ENCODE measurements at places on chromosomes 12 and 14. TPM values are rescaled to one million over a fixed set of nuclear protein-coding genes. Genes with fewer than 3 reads are reported as not detected.
A peak's percentile ranks its signal among the peaks of the same experiment; 100 is the strongest.

NFATC4 gene
- total RNA-seq, result 37.8 TPM

PAX9 gene
- total RNA-seq, result not detected

DDX51 gene
- 6.8 TPM for total RNA-seq

AMHR2 gene
- total RNA-seq, result 13.9 TPM

FAM181A gene
- total RNA-seq, result not detected

DNA sequence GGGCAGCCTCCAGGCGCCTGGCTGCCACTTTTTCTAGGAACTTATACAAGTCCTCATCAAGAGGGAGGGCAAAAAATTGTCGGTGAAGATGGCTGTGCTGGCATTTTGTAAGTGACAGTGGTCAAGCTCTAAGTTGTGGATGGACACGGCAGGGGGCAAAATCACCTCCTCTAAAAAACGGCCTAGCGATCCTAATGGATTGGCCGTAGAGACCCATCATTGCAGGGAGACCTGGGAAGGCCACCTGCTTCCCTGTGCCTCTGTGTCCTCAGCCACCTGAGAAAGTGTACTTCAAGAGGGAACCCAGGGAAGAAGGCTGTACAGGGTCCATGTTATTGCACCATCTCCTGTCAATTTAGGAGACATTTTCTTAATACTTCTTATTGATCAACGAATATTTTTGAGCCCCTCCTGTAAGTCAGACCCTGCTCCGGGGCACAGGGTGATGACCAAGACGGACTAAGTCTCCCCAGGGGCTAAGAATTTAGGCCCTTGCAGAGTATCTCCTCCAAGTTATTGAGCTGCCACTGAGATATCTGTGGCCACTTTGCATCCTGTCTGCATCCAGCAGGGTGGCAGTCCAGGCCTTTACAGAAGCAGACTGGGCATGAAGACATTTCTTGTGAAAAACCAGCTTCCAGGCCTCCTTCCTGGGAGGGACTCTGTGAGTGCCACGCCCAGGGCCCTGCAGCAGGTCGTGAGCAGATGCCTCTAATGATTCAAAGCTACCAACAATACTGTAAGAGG lies 40.5 kb downstream of the PSMA6 start:
- H3K4me1 ChIP-seq, result peaks cover 57% of the 10 kb centered on the region
- peak; percentile 75 for DNase-seq
- H3K27ac ChIP-seq, result peak overlapping the region; percentile 95
- no peaks in the 10 kb centered on the region for H3K27me3 ChIP-seq
- no peak overlapping the region for H3K4me3 ChIP-seq

DNA sequence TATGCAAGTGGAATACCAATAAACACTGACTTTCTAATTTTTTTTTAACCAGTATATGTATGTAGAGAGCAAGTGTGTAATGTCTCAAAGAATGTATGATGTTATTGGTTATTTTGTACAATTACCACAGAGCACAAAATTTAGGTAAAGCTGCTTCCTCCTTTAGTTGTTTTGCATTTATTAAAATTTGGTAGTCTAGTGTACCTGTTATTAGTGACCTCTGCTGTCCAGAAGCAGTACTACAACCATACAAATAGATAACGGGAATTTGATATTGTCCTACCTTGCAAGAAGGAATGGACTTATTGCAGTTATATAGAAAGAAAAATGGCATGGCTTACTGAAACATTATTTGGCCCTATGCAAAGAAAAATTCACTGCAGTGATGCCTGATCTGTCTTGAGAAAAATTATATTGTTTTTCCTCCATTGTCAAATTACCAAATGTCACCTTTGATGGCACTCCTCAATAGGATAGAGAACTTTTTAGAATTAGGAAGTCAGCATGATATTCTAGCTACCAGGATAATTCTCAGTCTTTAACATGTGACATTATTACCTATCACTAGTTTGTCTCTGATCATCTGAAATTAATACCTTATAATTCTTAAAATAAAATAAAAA lies 153.9 kb upstream of the RMST start:
- no peaks in the 10 kb centered on the region for H3K36me3 ChIP-seq
- H3K27ac ChIP-seq, result no peak overlapping the region
- no peak overlapping the region for H3K4me3 ChIP-seq
- H3K4me1 ChIP-seq, result peaks cover 6% of the 10 kb centered on the region
- H3K27me3 ChIP-seq, result no peaks in the 10 kb centered on the region

- no peaks in the 10 kb centered on the region for H3K27me3 ChIP-seq
- H3K27ac ChIP-seq, result no peak overlapping the region
- no peak overlapping the region for H3K4me3 ChIP-seq
- H3K36me3 ChIP-seq, result no peaks in the 10 kb centered on the region
These were observed 98.9 kb downstream of the ARID2 start for GRCh38 chr12:45828402-45828801.

- peaks cover 13% of the 10 kb centered on the region for H3K4me1 ChIP-seq
- H3K27ac ChIP-seq, result no peak overlapping the region
- H3K4me3 ChIP-seq, result no peak overlapping the region
- no peaks in the 10 kb centered on the region for H3K36me3 ChIP-seq
These were observed 1.8 kb downstream of the PXMP2 start for GRCh38 chr12:132689227-132689626.

GRCh38 chr12:107025671-107026070 lies 38.7 kb upstream of the MTERF2 start:
- H3K4me1 ChIP-seq, result peaks cover 17% of the 10 kb centered on the region
- no peaks in the 10 kb centered on the region for H3K36me3 ChIP-seq

DNA sequence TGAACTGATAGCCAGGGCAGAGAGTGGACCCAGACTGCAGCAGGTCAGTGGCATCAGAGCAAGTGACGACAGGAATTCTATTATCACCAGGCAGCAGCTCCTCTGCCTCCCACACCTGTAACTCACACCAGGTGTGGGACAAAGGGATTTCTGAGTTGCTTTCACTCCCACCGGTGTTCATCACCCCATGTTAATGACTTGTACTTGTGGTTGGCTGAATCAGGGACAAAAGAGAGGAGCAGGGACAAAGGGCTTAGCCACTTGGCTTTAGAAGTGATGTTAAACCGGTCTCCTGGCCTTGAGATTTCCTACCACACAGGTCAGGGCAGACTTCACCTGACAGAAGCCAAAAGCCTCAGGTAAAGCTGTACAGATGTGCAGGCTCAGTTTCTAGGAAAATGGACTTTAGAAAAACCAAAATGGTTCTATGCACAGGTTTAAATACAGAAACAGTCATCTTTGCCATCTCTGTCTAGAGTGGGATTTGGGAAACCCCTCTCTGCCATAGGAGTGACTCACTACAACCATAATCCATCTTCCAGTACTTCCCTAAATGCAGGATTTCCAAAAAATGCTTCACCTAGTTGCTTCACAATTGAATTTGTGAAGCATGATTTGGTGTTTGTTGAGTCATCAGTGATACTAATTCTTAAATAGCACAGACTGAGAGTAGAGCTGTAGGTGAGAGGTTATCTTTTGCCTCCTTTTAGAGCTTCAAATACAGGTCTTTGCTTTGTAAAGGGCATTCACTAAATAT lies 158.5 kb downstream of the PRKCH start:
- no peaks in the 10 kb centered on the region for H3K27me3 ChIP-seq
- H3K27ac ChIP-seq, result no peak overlapping the region
- no peaks in the 10 kb centered on the region for H3K36me3 ChIP-seq

DNA sequence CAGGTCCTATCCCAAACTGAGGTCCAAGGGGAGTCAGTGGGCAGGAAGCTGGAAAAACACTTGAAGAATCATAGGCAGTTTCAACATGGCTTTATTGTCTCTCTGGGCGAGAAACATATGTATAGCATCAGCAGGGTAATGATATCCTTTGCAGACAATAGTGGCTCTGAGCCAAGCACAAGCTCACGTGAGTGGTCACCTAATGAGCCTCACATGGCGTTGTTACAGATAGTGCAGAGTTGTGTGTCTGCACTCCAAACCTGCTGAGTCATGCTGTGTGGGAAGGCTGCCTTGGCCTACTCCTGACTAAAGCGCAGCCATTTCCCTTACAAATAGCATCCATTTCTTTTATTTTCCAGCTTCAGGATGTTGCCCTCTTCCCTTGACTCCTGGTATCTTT lies 105.2 kb upstream of the SYT1 start:
- peak; percentile 35 for DNase-seq
- H3K27me3 ChIP-seq, result no peaks in the 10 kb centered on the region
- no peak overlapping the region for H3K27ac ChIP-seq
- H3K36me3 ChIP-seq, result no peaks in the 10 kb centered on the region
- no peak overlapping the region for H3K4me3 ChIP-seq
- H3K4me1 ChIP-seq, result no peaks in the 10 kb centered on the region

GRCh38 chr14:30915596-30915995 lies 41.2 kb downstream of the COCH start:
- H3K4me3 ChIP-seq, result no peak overlapping the region
- H3K27ac ChIP-seq, result no peak overlapping the region
- no peaks in the 10 kb centered on the region for H3K36me3 ChIP-seq
- H3K4me1 ChIP-seq, result no peaks in the 10 kb centered on the region

- H3K36me3 ChIP-seq, result no peaks in the 10 kb centered on the region
- H3K4me3 ChIP-seq, result no peak overlapping the region
- no peaks in the 10 kb centered on the region for H3K27me3 ChIP-seq
- H3K27ac ChIP-seq, result no peak overlapping the region
These were observed 102.4 kb downstream of the TMTC1 start for GRCh38 chr12:29681370-29681769.

GRCh38 chr14:52048116-52048515 lies 20.7 kb downstream of the NID2 start:
- no peaks in the 10 kb centered on the region for H3K36me3 ChIP-seq
- no peak overlapping the region for H3K27ac ChIP-seq
- H3K4me3 ChIP-seq, result no peak overlapping the region
- H3K4me1 ChIP-seq, result peaks cover 31% of the 10 kb centered on the region
- no peaks in the 10 kb centered on the region for H3K27me3 ChIP-seq

DNA sequence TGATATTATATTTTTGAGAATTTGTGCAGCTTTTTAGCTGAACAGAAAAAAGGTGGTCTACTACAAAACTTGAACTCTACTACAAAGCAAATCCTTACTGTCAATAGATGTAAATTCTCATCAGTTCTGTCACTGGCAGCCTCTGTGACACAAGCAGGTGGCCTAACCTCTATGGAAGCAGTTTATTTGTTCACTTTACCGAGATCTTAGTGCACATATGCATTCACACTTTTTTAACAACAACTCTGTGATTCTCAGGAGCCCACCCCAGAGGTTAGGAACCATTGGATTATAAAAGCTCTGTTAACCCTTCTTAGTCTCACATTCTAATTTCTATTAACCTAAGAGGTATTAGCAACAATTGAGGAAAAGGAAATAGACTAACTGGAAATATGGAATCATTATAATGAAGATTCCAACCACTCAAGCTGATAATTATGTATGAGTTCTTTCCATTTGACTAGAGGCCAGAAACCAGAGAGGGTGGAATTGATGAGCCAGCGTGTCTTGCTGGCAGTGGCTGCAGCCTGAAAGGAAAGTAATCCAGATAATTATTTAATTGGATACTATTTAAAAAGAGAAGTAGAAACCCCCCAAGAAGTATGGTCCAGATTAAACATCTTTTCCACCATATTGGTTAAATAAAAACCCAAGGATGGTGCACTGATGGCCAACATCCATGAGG lies 451.1 kb downstream of the TMEM117 start:
- peaks cover 5% of the 10 kb centered on the region for H3K4me1 ChIP-seq
- no peak overlapping the region for H3K4me3 ChIP-seq
- no peaks in the 10 kb centered on the region for H3K36me3 ChIP-seq
